Suppressor macrophage treated with lipopolysaccharide for 1 hour (primary cell): ENCODE measurements at places on chromosomes 1 and 21.

DNA sequence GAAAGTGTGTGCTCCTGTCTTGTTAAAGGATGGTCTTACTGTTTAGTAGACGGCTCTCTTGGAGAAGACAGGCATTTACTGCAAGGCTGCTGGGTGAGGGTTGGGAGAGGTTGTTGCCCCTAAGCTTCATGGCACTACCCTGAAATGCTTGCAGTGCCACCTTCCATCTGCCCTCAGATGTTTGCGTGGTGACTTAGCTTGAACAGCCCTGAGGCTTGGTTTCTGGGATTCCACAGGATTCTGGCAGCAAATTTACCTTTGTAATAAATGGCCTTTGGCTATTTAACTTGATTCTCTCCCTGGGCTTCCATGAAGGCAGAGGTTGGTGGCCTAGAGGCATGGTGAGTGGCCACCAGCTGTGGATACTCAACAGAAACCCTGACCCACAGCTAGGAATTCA lies 11.6 kb downstream of the MTARC1 start:
- DNase-seq: no peak

GRCh38 chr21:43842742-43843141 lies 22.3 kb upstream of the AGPAT3 start:
- peak; percentile 63 for DNase-seq

GRCh38 chr1:214473387-214473786 lies 78.0 kb downstream of the PTPN14 start:
- DNase-seq: no peak

DNA sequence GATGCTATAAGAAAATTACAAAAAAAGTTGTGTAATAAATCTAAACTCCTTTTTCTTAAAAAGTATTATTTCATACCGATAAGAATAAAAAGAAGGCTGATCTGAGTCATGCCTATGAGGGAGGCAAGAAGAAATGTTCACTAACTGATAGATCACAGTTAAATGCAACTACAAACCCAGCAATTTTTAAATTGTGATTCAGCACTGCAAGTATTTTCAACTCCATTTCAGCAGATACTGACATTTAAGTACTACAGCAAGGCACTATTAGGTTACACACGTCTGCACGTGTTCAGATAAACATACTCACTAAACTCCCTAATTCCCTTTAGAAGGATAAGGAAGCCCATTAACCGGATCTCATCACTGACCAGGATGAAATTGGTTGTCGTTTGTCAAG lies 213.3 kb upstream of the ZRANB2 start:
- no peak for DNase-seq

GRCh38 chr1:156417401-156418020 lies 48.5 kb downstream of the RHBG start:
- DNase-seq: no peak

DNA sequence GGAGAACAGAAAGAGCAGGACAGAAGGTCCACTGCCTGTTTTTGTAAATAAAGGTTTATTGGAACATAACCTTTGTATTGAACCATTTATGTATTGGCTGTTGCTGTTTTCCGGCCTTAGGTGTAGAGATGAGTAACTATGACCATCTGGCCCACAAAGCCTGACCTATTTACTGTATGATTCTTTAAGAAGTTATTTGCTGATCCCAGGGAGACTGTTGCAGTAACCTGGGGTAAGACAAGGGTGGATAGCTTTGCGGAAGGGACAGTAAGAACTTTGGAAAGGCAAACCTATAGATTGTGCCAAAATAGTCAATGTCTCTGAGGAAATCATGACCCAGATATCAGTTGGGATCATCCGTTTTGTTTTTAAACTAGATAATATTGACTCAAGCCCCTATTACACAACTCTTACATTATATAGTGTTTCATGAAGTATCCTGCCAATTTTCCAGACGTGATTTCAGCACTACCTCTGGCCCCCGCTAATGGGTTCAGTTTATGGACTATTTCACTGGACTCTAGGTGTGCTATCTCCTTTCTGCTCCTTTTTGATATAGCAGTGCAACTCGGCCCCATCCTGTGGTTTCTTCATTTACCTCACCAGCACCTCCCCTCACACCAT lies 20.8 kb upstream of the TLCD4 start:
- DNase-seq: no peak

GRCh38 chr1:94438692-94439276 lies 20.6 kb downstream of the ABCD3 start:
- DNase-seq: no peak

GRCh38 chr1:56268519-56269140 lies 310.7 kb downstream of the PLPP3 start:
- DNase-seq: no peak

GRCh38 chr1:3904006-3904842 lies 4.2 kb upstream of the C1orf174 start:
- no peak for DNase-seq

GRCh38 chr1:219432191-219432606 lies 180.7 kb downstream of the ZC3H11B start:
- DNase-seq: no peak

GRCh38 chr1:172776071-172776470 lies 117.2 kb downstream of the FASLG start:
- DNase-seq: no peak

DNA sequence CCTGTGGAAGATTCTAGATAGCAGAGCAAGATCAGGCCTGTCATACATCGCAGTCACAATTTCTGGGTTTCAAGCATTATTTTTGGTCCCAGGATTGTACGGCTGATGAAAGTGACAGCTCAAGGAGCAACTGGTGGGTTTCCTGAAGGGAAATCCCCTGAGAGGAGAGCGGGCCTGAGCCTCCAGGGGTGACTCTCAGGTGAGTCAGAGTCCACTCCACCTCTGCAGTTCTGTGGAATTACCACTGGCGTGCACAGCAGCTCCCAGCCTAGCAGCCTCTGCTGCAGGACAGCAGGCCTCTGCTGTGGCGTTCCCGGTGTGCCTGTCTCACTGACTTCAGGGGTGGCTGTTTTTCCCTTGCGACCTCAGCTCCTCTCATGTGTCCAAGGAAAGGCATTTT lies 24.4 kb downstream of the SLC66A1 start:
- peak; percentile 34 for DNase-seq

GRCh38 chr1:45924736-45925135 lies 121.3 kb downstream of the MAST2 start:
- DNase-seq: no peak
